Foreskin keratinocyte (primary cell): ENCODE measurements at places on chromosomes 6 and 20. TPM values are rescaled to one million over a fixed set of nuclear protein-coding genes. Genes with fewer than 3 reads are reported as not detected.
A peak's percentile ranks its signal among the peaks of the same experiment; 100 is the strongest.

GRCh38 chr6:41039060-41039998 lies at the start of gene UNC5CL:
Gene UNC5CL, minus strand, starts transcription at chr6:41039221. Its CDS starts 4,147 bp downstream, at chr6:41035074.
- DNase-seq: no peak

- peak; percentile 74 for DNase-seq
These were observed 15.5 kb upstream of the CLDN20 start for GRCh38 chr6:155248008-155249001.

- no peak for DNase-seq
These were observed 1093.5 kb upstream of the ADGRB3 start for GRCh38 chr6:67541586-67541985.

GRCh38 chr20:63134201-63134612 lies 81.7 kb downstream of the YTHDF1 start:
- no peak for DNase-seq

DNA sequence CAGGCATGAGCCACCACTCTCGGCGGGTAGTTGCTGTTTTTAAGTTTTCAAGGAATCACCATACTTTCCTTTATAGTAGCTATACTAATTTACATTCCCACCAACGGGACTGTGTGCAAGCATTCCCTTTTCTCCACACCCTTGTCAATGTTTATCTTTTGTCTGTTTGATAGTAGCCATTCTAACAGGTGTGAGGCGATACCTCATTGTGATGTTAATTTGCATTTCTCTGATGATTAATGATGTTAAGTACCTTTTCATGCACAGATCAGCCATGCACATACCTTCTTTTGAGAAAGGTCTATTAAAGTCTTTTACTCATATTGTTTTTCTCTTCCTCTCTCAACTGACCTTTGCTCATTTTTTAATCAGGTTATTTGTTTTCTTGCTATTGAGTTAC lies 43.0 kb upstream of the CCND3 start:
- no peak for DNase-seq

GRCh38 chr20:31590717-31591225 lies 14.3 kb upstream of the ID1 start:
- DNase-seq: no peak

GRCh38 chr6:123402052-123402451 lies 234.7 kb downstream of the TRDN start:
- no peak for DNase-seq

Gene ERMARD
- polyA plus RNA-seq: 18.9 and 19.0 TPM in 2 replicates

Gene NHLRC1
- 1.5 and 1.6 TPM in 2 replicates for polyA plus RNA-seq

Gene CALHM6
- 4.0 and 4.6 TPM in 2 replicates for polyA plus RNA-seq

Gene CGAS
- 2.1 and 2.9 TPM in 2 replicates for polyA plus RNA-seq
